ENCODE measurements at places on chromosomes 7 and 10.

- no peak for DNase-seq
These were observed 23.3 kb downstream of the INHBA start for GRCh38 chr7:41679566-41679965.

DNA sequence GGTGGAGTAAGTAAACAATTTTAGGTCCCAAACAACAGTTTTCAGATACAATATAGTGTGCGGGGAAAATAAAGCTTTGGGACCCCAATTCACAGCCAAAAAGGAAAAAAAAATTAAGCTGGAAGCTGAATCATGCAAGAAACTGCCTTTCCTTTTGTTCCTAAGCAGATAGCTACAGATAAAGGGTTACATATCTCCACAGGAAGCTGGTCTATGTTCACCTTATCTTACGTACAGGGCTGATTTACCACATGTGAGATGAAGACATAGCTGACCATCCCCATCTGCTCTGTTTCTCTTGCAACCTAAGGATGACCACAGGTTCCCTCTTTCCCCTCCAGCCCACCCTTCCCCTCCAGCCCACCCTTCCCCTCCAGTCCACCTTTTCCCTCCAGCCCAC lies 14.2 kb upstream of the PFKP start:
- no peak for DNase-seq

GRCh38 chr7:47361746-47362215 lies 220.1 kb downstream of the TNS3 start:
- DNase-seq = no peak

DNA sequence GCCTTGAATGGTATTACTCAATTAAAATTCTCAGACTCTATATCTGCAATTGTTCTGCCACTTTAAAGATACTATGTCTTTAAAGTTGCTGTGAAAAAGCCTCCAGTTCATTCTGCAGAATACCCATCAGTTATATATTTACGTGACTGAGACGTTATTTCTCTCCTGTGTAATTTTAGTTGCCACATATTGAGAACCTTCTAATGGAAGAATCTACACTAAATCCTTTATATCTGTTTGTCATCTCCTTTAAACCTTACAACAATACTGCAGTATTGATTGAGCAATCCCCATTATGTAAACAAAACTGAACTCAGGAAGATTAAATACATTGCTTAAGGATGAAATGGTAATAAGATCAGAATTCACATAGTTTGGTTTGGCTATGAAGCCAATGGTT lies 30.0 kb downstream of the GPR141 start:
- no peak for DNase-seq

GRCh38 chr10:119136084-119136483 lies 29.4 kb downstream of the SFXN4 start:
- no peak for DNase-seq

DNA sequence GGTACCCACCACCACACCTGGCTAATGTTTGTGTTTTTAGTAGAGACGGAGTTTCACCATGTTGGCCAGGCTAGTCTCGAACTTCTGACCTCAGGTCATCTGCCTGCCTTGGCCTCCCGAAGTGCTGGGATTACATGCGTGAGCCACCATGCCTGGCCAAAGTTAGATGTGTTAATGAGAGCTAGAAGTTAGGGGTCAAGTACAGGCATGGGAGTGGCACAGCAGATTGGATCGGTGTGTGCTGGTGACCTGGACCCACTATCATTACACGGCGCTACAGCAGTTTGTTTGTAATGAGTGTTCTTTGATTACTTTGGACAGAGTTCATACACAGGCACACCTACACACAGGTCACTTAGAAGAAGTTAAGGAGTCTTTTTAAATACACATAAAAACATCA lies 36.7 kb downstream of the DNAJB6 start:
- no peak for DNase-seq

DNA sequence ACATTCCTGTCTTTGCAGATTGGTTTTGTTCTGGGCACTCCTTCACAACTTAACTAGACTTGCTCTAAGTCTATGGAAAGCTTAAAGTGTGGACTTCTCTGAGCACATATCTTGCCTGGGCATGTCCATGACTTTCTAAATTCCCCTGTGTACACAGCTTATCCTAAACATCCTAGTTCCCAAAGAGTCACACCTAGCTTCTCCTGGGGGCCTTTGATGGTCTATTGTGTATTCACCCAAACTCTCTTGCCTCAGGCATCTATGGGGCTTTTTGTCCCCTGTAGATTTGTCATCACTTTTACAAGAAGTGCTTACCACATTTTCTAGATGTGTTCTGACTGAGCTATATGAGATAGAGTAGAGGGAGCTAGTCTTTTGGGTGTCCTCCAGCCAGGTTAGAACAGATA lies 12.2 kb upstream of the ZNF488 start:
- no peak for DNase-seq

GRCh38 chr7:44373418-44373740 lies 48.0 kb upstream of the CAMK2B start:
- DNase-seq = no peak

GRCh38 chr10:116674901-116675423 lies 54.2 kb downstream of the PNLIPRP2 start:
- no peak for DNase-seq

- DNase-seq = no peak
These were observed 5.8 kb upstream of the CYP3A7 start for GRCh38 chr7:99740573-99741440.

- no peak for DNase-seq
These were observed 32.0 kb downstream of the SND1 start for GRCh38 chr7:127683776-127684681.

DNA sequence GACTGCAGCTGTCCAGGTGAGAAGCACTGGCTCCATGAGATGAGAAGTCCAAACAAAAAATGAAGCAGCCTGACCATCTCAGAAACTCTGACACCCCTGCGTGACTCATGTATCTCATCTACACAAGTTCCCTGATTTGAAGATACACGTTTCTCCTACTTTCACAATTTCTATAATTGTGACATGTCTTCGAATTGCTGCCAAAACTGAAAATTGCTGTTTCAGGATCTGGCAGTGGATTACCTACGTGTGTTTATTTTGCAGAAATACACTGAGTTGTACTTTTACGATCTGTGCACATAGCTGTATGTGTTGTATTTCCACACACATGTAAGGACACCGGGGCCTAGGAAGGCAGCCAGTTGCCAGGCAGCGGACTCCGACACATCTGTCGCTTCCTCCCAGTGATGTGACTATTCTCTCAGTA lies 53.2 kb downstream of the LARP4B start:
- no peak for DNase-seq

- DNase-seq = no peak
These were observed 39.5 kb downstream of the TACR2 start for GRCh38 chr10:69377191-69377590.

DNA sequence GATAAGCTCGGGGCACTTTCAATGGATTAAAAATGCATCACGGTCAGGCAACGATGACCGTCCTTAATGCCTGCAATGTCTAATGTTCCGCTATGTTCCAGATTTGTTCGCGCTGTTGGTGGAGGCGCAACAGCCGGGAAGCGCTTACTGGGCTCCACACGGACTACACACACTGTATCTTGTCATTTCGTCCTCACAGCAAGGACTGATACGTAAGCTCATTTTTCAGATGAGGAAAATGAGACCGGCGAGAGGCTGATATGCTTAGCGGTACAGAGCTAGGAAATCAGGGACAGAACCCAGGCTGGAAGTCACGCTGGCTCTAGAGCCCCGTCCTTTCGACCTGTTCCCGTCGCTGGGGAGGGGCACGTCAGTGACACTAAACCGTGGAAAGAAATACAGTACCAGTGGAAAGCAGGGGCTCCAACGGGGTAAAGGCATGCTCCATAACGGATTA lies 670 bp downstream of the TPK1 start:
- DNase-seq = peak; percentile 32

All from K562 (cell line).